Activated CD4-positive, alpha-beta T cell treated with anti-CD3 and anti-CD28 coated beads for 24 hours (primary cell): ENCODE measurements at places on chromosomes 7 and 10.
A peak's percentile ranks its signal among the peaks of the same experiment; 100 is the strongest.

DNA sequence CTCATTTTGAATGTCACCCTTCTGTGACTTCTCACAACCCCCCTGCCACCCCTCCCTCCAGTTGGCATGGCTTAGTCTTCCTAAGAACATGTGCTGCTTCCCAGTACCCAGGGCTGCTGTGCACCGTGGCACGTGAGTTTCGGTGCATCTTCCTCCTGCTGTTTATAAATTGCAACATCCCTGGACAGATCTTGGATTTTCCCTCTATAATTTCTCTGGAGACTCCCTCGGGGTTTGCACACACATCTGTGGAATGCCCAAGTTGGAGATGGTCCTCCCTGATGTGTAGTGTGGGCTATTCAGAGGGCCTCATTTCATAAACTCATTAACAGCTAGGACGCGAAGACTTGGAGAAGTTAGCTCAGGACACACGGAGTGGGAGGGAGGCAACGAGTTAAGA is 52.9 kb downstream of the IKZF1 start:
- DNase-seq = no peak

GRCh38 chr10:69858201-69858600 is 56.5 kb downstream of the COL13A1 start:
- DNase-seq = no peak

DNA sequence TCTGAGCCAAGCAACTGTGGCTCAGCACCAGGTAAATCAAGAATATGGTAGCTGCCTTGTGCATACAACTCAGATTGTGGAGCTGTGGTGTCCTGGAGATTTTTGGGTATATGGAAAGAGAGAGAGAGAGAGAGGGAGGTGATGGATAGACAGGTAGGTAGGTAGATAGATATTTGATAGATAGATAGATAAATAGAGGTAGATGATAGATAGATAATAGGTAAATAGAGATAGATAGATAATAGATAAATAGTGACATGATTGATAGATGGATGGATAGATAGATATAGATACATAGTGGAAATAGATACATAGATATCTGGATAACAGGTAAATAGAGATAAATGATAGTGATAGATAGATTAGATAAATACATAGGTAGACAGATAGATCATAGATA is 206.3 kb downstream of the KLF6 start:
- DNase-seq = no peak

DNA sequence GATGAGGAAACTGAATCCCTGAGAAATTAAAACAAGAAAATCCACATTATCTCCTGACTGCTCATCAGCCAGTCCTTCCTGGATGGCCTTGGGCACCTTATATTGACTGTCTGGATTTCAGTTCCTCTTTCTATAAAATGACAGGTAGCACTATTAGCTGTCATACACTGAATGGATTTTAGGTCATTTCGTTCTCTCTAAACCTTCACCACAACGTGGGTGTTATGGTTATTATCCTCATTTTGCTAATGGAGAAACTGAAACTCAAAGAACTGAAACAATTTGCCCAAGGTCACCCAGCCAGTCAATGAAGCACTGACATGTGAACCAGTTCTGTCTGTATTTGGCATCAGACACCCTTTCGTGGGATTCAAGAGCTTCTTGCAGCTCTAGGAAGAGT is 193.8 kb downstream of the CYP26A1 start:
- no peak for DNase-seq

DNA sequence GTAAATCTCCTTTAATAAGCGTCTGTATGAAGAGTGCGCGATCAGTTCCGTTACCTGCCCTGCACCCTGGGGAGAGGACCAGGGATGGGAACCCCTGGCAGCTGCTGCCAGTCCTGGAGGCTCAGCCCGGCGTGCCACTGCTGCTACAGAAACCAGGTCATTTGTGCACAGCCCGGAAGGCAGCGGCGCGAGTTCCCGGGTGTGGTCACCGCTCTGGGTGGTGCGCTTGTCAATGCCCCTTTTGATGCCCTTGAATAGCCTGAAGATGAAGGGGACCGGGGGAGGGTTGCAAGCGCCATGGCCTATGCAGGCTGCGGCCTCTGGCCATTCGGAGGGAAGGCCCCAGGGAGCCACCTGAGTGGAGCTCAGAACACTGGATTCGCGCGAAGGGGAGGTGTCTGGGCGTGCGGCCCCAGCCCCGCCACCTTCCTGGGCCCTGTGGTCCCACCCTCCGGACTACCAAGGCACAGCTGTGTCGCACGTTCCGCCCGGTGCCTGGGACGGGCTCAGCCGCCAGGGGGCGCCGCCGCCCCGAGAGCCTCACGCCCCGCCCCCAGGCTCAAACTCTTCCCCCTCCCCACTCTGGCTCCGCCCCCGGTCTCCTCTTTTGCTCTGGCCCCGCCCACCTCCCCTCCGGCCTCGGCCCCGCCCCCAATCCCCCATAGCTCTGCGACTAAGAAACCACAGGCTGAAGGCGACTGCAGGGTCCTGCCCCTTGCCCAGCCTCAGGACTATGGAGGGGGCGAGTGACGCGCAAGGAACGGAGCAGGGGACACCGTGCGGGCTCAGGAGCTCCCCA is 16.5 kb downstream of the AP5Z1 start:
- peak; percentile 73 for DNase-seq

- DNase-seq = no peak
Measured at GRCh38 chr7:27183682-27184336, 1.2 kb downstream of the HOXA11 start.

DNA sequence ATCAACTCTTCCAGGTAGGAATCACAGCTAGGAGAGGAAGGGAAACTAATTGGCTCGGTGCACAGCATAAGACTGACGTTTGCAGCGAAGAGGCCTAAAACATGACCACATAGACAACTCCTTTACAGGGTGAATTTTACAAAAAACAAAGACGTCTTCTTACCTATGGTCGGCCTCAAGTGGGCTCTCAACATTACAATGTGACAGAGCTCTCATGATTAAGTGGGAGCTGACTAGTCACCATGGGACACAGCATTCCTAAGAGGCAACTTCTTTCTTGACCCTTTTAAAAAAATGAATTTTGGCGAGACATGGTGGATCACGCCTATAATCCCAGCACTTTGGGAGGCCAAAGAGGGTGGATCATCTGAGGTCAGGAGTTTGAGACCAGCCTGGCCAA is 4.6 kb downstream of the PDIA4 start:
- no peak for DNase-seq

DNA sequence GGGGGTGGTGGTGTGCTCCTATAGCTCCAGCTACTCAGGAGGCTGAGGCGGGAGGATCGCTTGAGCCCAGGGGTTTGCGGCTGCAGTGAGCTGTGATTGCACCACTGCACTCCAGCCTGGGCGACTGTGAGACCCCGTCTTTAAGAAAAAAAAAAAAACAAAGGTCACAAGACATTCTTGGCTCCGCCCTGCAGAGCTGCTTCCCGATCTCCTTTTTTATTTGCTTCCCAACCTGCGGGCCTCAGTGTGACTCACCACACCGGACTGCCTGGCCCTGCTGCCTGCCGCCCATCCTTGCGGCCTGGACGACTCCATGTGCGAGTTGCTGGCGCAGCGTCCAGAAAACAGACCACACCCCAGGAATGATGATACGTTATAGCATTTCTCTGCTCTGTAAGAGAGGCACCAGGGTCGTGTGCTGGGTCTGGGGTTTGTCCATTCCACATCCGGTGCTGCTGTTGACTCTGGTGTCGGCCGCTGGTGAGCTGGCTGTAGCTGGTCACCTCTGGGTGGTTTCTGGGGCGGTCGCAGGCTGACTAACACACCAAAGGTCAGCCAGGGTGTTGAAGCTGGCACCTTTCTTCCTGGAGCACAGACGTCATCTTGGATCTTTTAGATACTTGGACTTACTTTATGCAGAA is 123.6 kb downstream of the TCF7L2 start:
- no peak for DNase-seq

DNA sequence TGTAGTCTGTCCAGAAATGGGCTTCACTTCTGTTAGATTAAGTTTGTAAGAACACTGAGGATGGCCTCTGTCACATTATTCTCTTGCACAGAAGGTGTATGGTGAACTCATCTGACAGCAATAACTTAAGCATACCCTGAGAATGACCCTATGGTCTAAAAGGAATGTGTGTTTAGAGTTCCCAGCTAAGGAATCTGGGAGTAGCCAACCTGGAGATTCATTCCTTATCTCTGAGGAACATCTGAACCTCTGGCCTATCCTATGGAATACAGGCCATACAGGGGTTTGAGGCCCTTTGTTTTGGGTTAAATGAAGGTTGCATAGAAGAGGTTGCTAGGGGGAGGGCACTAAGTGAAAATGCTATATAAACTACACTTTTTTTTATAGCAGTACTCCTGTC is 41.4 kb downstream of the LAMB4 start:
- DNase-seq = no peak

GRCh38 chr7:23955145-23955544 is 245.1 kb downstream of the STK31 start:
- DNase-seq = no peak

DNA sequence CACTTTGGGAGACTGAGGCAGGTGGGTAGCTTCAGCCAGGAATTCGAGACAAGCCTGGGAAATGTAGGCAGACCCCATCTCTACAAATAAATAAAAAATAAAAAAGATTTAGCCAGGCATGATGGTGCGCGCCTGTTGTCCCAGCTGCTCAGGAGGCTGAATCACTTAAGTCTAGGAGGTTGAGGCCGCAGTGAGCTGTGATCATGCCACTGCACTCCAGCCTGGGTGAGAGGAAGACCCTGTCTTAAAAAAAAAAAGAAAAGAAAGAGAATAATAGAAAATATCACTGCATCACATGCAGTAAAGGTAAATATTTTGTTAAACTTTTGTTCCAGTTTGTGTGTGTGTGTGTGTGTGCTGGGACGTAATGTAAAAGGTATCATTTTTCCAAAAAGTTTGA is 3.0 kb downstream of the STRIP2 start:
- no peak for DNase-seq

- no peak for DNase-seq
Measured at GRCh38 chr7:26279405-26279804, 12.3 kb upstream of the SNX10 start.

DNA sequence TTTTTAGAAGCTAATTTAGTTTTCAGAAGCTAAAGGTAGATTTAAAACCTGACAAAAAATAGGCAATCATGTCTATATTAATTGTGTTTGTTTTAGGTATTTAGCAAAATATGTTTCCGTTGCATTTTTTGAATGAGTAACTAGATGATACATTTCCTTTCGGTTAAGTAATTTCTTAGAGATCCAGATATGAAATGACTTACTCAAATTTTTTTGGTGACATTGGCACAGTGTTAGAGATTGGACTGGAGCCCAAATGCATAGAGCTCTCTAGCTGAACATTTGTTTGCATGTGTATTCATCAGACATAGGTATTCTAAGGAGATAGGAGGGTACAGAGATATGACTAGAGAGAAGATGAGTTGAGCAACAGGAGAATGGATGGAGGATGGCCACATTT is 1.9 kb downstream of the BUB3 start:
- no peak for DNase-seq

DNA sequence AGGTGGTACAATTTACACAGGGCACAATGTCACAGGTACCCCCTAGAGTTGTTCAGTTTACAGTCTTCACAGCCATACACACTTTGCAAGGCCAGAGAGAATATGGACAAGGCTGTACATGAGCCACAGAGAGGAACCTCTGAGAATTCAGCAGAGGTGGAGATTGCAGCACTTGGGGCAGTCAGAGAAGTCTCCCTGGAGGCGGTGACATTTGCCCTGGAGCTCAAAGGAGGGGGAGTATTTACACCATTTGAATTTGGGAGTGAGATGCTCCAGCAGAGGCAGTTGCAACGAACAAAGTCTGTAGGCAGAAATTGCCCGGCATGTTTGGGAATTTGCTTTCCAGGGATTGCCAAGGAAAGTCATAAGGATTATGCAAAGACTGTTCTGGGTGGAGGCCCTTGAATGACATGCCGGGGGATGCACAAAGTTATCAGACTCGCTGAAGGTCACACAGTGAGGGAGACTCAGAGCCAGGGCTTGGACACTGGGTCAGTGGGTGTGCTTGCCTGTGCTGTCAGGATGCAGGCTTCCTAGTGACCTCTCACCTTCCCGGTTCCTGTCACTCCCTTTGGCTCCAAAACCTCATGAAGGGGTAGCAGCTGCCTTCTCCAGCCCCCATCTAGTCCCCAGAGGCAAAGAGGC is 160.7 kb upstream of the PCBD1 start:
- DNase-seq = no peak

GRCh38 chr7:131190146-131190545 is 137.5 kb upstream of the MKLN1 start:
- DNase-seq = no peak

DNA sequence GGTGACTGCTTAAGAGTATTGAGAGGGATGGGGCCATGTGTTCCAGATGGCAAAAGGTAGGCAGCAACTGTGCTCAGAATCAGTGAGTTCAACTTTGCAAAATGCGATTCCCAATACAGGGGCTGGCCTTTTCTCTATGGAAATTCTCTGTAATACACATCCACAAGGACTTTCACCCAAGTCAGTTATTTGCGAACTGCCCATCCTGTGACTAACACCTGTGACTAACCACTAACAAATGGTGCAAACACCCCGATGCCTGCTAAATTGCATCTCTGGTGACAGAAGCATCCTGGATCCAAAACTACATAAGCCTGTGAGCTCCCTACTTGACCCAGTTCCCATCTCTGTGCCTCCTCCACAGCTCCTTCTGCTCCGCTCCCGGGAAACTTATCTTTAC is 9.0 kb upstream of the CUZD1 start:
- no peak for DNase-seq

DNA sequence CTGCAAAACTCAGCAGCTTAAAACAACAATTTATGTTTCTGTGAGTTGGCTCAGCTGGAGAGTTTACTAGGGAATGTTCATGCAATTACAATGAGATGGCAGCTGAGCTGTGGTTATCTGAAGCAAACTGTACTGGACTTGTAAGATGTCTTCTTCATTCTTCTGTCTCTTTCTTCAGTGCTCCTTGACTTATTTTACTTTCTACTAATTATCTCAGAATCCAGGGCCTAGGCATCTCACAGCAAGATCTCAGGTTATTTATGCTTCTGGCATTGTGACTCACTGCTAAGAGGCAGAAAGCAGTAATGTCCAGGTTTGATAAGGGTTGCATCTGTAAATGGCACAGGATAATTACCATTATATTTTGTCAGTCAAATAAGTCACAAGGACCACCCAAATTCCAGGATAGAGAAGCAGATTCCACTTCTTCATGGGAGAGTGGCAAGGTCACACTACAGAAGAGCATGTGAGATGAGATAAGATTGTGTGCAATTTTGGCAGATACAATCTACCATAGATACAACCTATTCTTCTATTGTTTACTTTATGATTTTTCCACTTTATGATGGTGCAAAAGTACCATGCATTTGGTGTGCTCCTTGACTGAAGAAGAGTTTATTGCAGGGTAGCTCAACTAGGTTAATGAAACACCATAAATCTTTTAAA is 16.8 kb downstream of the VIM start:
- DNase-seq = no peak
